ENCODE measurements at places on chromosomes 3 and 15. TPM values are rescaled to one million over a fixed set of nuclear protein-coding genes. Genes with fewer than 3 reads are reported as not detected.

GOLGA8J gene
- total RNA-seq = not detected

CLSTN2 gene
- 27.5 TPM for total RNA-seq

POMGNT2 gene
- total RNA-seq = 25.5 TPM

FES gene
- 16.1 TPM for total RNA-seq

SPSB4 gene
- total RNA-seq = 9.7 TPM

GRIP2 gene
- total RNA-seq = 14.5 TPM

SEMA4B gene
- 39.6 TPM for total RNA-seq

IL5RA gene
- total RNA-seq = 3.5 TPM

WNT5A gene
- total RNA-seq = 3.6 TPM

SLC25A26 gene
- 32.5 TPM for total RNA-seq

GP5 gene
- total RNA-seq = not detected

SV2B gene
- total RNA-seq = 1.5 TPM

RAB6B gene
- 37.5 TPM for total RNA-seq

TICRR gene
- total RNA-seq = 0.06 TPM

XCR1 gene
- total RNA-seq = not detected

ITIH1 gene
- not detected for total RNA-seq

IQCF5 gene
- total RNA-seq = not detected

KCTD6 gene
- 8.1 TPM for total RNA-seq

SLC7A14 gene
- total RNA-seq = not detected

RAD51 gene
- total RNA-seq = 0.42 TPM
